Stimulated activated CD4-positive, alpha-beta T cell treated with anti-CD3 and anti-CD28 coated beads, Interleukin-1b, Interleukin-23, amount 100 ng/mL, for 24 hours (primary cell): ENCODE measurements at places on chromosomes 11 and 22.

- DNase-seq, result no peak
Measured at GRCh38 chr11:94028436-94028835, 7.3 kb downstream of the HEPHL1 start.

DNA sequence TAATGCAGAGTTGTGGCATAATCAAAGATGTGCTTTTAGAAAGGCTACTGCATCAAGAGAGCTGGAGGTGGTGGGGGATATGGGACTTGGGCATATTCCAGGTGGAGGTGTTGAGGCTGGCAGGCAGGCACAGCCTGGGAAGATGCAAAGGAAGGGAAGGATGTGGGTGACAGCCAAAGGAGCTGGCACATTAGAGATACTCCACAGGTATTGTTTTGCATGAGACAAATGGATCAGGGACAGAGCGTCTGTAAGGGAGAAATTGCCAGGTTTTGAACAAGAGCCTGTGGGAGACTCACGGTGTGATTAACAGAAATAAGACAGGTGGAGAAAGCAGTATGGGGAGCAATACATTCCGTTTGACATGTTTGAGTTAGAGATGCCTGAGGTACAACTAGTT, 263.7 kb downstream of the NELL1 start:
- no peak for DNase-seq

GRCh38 chr22:46834021-46834737, 71.7 kb downstream of the TBC1D22A start:
- no peak for DNase-seq

- no peak for DNase-seq
Measured at GRCh38 chr11:81899156-81899555, 834.5 kb downstream of the FAM181B start.

DNA sequence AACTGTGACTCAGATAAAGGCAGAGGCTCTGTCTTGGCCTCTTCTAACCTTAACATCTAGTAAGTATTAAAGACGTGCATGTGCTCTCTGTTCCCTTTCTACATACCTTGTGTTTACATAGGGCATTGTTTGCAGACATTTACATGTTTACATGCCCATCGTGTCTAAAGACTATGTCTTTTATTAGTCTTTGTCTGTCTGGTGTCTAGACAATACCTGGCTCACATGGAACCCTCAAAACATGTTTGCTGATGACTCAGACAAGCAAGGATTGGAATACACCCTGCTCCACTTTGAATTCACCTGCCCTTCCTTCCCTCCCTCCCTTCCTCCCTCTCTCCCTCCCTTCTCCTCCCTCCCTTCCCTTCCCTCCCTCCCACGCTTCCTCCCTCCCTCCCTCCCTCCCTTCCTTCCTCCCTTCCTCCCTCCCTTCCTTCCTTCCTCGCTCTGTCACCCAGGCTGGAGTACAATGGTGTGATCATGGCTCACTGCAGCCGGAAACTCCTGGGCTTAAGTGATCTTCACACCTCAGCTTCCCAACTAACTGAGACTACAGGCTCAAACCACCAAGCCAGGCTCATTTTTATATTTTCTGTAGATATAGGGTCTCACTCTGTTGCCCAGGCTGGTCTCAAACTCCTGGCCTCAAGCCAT, 23.7 kb upstream of the SORL1-AS1 start:
- no peak for DNase-seq

DNA sequence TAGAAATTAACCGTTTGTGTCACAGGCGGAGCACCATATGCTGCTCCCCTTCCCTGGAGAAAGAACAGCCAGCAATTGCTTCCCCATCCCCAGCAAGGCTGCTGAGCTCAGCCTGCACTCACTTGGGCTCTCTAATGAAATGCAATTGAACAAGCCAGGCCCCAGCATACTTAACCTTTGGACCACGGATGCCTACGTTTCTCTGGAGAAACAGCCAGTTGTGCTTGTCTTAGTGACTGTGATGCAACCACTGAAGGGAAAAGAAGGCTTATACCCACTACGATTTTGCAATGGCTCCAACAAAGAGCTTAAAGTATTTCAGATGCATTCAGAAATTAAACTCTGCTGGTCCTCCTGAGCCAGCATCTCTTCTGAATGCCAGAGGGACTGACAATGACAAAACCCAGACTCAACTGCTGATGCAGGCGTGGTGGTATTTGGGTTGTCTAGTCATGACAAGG, 51.3 kb upstream of the SESN3 start:
- no peak for DNase-seq
